ENCODE measurements at places on chromosomes 3 and 15.

GRCh38 chr3:2390926-2391532 is 292.4 kb downstream of the CNTN4 start:
- DNase-seq, result no peak

DNA sequence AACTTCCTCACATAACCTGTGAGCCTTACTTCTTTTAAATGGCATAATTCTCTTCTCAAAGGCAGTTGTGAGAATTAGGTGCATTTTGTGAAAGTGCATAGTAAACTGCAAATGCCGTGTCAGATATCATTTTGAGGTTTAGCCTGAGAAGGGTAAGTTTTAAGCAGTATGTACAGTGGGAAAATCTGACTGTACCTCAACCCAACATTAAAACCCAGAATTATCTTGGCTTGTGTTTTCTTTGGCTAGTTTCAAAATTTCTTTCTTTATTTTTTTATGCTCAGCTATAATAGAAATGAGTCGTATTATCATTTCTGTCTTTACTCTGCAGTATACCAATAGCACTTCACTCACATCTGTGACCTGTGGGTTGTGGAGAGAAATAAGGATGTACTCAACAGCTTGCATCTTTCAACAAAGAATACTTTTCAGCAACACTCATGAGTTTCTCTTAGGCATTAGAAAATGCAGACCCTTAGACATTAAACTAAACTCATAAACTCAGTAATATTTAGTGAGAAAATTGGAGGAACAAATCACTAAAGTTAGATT is 65.7 kb downstream of the RASA2 start:
- DNase-seq, result no peak

DNA sequence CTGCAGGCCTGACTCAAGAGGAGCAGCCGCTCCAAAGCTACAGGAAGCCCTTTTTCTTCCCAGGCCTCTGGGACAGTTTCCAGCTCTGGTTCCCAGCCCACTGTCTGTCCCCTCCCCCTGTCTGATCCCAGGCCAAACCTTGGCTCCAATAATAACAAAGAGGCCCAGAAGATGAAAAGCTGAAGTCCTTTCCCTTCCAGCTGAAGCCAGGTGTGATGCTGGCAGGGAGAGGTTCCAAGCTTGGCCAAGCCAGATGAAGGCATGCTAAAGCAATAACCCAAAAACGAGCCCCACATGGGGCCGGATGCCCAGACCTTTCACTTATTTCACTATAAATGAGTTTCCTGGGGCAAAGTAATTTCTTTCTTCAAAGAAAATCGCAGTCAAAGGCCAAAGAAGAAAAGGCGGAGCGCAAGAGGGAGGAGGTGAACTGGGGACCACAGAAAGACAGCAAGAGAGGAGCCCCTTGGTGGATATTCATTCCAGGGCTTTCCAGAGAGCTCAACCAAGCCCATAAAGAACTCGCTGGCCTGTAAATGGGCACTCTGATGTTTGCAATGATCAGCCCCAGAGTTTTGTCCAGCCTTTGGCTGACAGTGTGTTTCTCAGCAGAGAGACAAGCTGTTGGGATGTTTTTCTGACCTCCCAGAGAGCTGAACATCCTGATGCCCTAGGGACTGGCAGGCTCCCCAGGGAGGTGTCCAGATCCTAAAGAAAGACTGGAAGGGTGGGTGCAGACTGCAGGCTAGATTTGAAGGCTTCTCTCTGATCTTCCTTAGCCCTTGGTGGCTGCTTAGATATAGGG is 157.6 kb downstream of the UACA start:
- DNase-seq, result peak; percentile 58

DNA sequence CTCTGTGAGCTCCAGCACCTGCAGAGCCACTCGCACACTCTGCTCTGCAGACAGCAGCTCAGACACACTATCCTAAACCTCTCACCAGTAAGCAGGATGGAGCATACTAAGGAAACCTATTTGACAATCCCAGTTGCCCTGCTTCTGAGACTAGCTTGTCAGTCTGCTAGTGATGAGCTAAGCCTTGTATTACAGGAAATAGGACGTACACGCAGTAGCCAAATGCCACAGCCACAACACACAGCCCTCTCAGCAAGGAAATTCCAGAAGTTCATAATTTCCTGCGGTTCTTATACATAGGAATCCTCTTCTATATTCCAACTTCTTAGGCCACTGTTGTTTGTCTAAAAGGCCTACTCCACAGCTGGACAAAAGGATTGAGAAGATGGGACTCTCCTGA is 74.5 kb downstream of the MYLK start:
- no peak for DNase-seq

GRCh38 chr3:139897759-139898158 is 37.2 kb upstream of the CLSTN2 start:
- no peak for DNase-seq

GRCh38 chr3:171351676-171352075 is 108.5 kb downstream of the TNIK start:
- peak; percentile 56 for DNase-seq

Measured in fibroblast of the conjunctiva (primary cell).